ENCODE measurements at places on chromosomes 3 and 15. TPM values are rescaled to one million over a fixed set of nuclear protein-coding genes. Genes with fewer than 3 reads are reported as not detected.

The ALDH1A2 gene
- polyA plus RNA-seq, result not detected

- DNase-seq, result no peak
Measured at GRCh38 chr3:142434503-142434902, 13.3 kb downstream of the XRN1 start.

DNA sequence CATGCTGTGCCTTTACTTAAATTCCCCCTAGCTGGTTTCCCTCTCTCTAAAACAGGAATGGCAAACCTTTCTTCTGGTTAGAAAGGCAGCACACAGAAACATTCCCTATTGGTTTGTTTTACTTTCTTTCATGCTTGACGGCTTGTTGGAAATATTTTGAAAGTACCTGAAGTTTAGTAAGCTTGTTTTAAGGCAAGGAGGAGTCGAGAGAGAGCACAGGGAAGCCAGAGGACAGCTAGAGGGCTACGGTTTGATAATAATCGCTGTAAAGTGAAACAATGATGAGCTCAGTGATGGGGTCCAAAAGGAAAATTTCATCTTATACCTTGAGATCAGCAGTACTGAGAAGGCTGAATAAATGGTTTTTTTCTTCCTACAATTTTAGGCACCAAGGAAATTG lies 64.1 kb downstream of the ATP13A4 start:
- no peak for DNase-seq

DNA sequence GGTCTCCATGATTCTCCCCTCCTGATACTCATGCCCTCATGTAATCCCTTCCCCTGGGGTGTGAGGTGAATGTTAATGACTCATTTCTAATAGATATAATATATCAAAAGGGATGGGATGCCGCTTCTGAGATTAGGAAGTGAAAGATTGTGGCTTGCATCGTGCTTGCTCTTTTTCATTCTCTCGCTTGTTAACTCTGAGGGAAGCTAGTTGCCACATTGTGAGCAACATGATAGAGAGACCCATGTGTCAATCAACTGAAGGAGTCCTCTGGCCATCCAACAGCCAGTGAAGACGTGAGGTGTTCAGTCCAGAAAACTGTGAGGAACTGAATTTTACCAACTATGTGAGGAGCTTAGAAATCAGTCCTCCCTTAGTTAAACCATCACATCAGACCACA lies 28.9 kb upstream of the DRD3 start:
- DNase-seq, result no peak

DNA sequence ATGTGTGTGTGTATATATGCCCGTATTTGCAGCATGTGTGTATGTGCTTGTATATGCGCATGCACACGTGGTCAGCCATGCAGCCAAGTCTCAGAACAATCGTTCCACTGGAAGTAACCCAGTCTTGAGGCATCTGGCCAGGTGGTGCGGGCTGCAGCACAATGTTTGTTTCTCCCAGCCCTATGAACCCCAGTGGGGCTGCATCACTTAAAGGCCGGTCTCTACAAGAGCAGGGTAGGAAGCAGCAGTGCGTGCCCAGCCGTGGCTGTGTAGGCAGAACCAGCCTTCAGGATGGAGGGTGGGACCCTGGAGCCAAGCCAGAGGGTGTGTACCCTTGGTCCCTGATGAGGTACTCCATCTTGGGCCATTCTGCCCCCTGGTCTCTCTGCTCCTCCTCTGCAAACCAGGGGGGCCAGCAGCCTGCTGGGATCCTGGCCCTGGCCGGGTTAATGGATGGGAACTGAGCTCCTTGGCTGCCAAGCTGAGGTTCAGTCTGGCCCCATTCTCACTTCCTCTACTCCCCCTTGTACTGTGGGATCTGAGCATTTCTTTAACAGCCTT lies 11.8 kb downstream of the KLF13 start:
- DNase-seq, result no peak

DNA sequence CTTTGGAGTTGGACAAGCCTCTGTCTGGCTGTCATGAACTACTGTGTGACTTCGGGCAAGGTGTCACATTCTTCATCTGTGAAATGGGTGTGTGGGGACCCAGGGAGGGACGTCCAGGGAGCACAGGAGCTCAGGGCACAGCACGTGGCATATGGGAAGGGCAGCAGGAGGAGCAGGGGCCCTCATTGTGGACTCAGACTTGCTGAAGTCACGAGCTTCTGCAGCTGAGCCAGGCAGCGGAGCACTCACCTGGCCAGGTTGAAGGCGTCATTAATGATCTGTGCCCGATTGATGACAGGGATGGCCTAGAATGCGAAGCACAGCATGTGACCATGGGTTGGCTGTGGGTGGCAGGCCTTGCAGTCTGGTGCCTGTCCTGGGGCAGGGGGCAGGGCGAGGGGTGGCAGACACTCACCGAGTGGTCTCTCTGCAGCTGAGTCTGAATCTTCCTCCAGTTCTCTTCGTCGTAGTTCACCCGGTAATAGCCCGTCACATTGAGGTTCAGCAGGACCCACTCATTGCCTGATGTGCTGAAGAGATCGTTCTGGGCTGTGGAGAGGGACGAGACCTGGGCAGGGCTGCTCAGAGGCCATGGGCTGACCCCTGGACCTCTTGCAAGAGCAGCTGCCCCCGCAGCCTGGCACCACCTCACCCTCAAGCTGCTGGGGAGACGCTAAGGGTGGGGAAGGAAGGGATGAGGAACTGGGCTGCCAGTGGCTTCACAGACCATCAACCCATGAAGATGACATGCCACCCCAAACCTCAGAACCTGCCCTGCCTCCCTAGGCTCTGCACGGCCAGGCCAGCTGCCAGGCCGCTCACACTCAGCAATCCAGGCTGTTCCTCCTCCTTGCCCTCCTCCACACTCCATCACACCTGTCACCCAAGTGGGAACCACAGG lies 15.4 kb downstream of the ANPEP start:
- DNase-seq, result no peak

The KLF15 gene
- not detected for polyA plus RNA-seq

- no peak for DNase-seq
Measured at GRCh38 chr3:195372220-195372619, 70.6 kb downstream of the ACAP2 start.

The ADGRG7 gene
- polyA plus RNA-seq, result not detected

- no peak for DNase-seq
Measured at GRCh38 chr3:50278123-50278879, 586 bp upstream of the LSMEM2 start.

DNA sequence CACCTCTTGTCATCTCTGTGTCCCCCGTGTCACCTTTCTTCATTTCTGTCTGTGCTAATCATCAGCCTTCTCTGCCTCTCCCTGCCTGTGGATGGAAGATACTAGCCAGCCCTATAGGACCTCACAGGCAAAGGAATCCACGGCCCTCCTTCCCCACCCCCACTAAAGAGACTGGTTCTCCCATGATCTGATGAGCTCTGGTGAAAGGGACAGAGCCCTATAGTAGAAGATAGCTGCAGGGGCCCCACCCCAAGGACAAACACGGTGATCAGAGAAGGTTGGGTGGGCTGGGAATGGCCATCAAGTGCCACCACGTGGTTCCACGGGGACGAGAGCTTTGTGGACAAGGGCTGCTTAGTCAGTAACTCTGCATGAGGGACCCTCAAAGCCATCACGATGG lies 27.8 kb upstream of the RASA2 start:
- DNase-seq, result no peak

- DNase-seq, result no peak
Measured at GRCh38 chr3:115667738-115668065, 44.4 kb downstream of the GAP43 start.

- no peak for DNase-seq
Measured at GRCh38 chr3:4496087-4496452, 2.9 kb downstream of the ITPR1 start.

DNA sequence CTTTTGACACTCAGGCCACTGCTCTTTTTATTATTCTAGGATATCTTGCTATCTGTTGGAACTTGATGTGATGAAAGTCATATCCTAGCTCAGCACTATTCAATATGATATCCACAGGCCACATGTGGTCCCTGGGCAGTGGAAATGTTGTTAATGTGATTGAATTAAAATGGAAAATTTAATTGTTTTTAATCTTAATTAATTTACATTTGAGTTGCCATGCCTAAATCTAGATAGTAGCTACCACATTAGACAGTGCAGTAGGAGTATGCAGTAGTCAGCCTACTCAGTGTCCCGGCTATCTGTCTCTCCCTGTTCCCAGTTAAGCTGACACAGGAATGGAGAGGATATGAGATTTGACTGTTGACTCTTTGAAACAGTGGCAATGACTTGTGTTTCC lies 460.2 kb downstream of the GBE1 start:
- DNase-seq, result no peak

DNA sequence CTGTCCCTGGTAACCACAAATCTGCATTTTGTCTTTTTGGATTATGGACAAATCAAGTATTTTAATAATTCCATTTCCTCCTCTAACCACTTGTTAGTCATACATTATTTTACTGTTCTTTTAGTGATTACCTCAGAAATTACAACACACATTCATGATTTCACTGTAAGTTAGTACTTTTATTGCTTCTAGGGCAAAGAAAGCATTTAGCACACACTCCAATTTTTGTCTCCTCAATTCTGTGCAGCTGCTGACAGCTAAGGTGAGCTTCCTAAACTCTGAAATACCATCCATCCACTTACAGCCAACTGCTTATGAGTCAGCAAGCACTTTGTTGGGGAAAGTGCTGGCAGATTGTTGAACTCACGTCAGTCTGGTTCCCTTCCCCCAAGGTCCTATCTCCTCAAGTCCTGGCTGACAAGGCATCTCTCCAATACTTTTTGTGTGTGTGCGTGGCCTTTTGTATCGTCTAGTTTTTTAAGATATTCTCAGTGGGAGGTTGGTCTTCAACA lies 49.4 kb upstream of the TNFAIP8L3 start:
- no peak for DNase-seq

The ANO10 gene
- 8.2 TPM for polyA plus RNA-seq

GRCh38 chr15:53247041-53247708 lies 457.0 kb upstream of the ONECUT1 start:
- DNase-seq, result no peak

DNA sequence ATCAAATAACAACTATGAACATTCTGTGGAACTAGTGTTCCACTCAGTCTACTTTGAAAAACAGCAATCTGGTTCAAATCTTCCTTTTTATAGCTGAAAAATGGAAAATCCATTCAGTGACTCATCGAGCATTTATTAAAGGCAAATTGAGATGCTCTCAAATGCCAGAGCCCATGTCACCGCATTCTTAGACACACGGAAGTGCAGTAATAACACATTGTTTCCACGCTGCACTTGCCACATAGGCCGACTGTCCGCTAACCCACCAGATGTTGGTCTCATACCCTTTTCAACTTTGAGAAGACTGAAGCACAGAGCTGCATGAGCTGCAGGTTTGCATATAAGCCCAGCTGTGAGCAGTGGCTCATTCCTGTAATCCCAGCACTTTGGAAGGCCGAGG lies 95.9 kb downstream of the TMEM266 start:
- DNase-seq, result no peak

DNA sequence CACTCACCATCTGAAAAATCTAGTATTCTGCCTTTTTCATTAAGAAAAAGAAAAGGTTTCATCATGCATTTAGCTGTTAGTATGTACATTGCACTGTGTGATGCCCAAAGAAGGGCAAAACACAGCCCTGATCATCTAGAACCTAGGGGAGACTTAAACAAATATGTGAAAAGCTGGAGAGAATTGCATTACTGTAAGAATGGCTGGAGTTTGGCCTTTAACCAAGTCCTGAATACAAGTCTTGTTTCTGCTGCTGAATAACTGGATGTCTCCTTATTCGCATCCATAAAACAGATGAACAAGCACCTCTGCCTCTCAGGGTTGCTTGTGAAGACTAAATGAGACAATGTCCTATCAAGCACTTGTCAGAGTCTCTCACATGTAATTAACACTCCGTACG lies 233.4 kb upstream of the LRTM1 start:
- DNase-seq, result no peak

The EFL1 gene
- 16.3 TPM for polyA plus RNA-seq

- DNase-seq, result no peak
Measured at GRCh38 chr3:72892081-72892775, 4.4 kb downstream of the GXYLT2 start.

All from CD4-positive, CD25-positive, alpha-beta regulatory T cell (primary cell).